ENCODE measurements at places on chromosomes 16 and 17.

DNA sequence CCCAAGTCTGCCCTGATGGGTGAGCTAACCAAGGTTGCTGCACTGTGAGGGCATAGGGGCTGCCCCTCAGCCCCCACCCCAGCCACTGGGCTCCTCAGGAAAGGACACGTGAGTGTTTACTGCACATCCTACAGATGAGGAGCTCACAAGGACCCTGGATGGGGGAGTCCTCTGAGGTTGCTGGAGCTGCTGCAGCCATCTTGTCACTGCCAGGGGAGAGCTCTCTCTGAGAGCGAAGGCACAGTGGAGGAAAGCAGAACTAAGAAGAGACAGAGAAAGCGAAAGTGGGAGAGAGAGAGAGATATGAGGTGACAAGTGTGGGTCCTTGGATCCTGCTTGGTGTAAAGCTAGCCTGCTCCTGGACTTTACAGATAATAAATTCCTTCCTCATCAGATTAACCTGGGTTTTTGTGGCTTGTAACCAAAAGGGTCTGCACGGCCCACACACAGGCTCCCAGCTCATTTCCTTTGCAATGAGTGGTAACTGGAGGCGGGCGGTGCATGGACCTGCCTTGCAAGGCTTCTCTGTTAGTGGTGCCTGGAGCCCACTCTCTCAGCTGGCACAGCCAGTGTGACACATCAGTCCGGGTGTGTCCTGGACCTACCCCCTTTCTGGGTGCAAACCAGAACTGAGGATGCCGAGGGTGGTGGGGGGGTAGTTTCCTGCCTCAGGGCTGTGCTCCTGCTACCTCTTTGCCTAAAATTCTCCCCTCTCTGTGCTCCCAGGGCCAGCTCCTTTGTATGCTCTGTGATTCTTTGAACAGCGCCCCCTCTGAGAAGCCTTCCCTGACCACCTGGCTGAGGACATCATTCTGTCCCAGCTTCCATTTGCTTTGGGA lies 14.2 kb downstream of the SNX20 start:
- DNase-seq: no peak

DNA sequence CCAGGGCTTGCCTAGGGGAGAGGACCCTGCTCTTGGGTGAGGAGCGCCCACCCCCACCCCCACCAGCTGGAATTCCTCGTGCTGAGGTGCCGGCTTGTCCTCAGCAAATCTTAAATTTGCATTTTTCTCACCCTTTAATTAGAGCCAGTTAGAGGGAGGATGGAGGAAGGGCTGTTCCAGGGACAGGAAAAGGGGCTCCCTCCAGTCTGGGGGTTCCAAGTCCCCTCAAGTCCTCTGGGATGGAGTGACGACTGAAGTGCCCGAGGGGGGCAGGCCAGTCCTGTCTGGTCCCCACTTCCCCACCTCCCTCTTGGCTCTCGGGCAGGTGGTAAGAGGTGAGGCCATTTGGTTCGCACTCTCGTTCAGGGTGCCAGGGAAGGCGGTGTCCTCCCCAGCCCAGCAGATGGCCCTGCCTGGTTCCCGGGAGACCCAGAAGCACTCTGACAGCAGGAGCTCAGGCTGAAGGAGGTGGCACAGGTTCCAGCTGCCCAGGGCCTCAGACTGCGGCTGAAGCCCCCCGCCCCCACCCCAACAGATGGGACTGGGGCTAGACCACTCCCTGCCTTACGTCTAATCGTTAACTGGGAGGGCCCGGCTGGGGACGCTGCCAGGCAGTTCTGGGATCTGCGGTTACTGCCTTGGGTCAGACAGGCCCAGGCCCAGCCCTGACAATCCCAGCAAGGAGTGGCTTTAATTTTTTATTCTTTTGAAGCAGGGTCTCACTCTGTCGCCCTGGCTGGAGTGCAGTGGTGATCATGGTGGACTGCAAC lies 2.2 kb downstream of the RAB26 start:
- no peak for DNase-seq

- no peak for DNase-seq
These were observed 11.2 kb downstream of the CDRT15 start for GRCh38 chr17:14225254-14225980.

DNA sequence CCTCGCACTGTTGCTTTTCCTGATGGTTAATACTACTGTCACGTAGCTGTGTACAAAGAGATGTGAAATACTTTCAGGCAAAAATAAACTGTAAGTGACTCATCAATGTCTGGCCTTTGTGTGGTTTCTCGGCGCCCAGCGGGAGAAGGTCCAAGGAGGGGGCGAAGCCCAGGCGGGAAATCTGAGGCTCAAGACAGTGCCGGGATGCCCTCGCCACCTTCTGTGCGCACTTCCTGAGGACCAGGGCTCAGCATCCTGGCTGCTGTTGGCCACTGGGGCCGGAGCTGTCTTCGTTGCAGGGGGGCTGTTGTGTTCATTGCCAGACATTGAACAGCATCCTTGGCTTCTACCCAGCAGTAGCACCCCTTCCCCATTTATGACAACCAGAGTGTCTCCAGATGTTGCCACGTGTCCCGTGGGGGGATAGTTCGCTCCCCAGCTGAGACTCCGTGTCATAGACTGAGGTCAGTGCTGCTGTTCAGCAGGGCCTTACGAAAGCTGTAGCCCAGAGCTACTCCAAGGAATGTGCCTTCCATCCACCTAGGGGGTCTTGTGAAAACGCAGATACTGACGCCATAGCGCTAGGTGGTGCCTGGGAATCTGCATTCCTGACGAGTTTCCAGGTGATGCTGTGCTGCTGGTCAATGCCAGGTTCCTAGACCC lies 67.3 kb upstream of the PLCG2 start:
- DNase-seq: no peak

DNA sequence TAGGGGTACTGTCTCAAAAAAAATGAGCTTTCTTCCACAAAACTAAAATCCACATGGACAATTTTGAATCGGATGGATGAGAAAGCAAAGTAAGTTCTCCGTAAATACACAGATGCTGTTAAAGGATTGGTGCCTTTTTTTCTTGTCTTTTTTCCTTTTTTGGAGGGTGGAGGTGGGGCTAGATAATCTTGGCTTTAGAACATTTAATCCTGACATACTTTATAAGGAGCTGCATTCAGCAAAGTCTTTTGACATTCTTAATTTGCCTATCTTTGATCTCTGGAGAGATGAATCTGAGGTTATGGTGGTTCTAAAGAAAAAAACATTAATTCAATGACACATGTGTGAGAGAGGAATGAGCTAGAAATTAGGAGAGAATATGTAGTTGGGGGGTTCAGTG lies 312.3 kb upstream of the KCNJ16 start:
- DNase-seq: no peak

DNA sequence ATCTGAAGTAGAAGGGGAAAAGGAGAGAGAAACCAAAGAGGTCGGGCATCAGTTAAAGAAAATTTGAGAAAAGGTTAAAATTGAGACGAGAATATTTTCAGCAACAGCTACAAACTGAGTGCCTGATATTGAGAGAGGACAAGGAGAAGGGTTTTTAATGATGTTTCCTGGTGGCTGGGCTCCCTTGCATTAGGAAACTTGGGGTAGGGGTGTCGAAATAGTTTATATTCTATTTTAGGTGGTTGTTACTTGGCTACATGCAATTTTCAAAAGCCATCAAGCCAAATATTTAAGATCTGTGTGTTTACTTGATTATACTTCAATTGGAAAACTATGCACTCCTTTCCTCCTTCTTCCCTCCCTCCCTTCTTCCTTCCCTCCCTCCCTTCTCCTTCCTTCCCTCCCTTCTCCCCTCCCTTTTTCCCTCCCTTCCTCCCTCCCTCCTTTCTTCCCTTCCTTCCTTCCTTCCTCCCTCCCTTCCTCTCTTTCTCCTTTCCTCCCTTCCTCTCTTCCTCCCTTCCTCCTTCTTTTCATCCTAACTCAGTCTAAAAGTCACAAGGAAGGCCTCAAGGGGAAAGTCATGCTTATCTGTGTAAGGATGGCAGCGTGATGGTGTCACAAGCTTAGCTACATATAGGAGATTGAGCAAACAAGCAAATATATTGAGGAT lies 1.8 kb upstream of the APOH start:
- DNase-seq: no peak

DNA sequence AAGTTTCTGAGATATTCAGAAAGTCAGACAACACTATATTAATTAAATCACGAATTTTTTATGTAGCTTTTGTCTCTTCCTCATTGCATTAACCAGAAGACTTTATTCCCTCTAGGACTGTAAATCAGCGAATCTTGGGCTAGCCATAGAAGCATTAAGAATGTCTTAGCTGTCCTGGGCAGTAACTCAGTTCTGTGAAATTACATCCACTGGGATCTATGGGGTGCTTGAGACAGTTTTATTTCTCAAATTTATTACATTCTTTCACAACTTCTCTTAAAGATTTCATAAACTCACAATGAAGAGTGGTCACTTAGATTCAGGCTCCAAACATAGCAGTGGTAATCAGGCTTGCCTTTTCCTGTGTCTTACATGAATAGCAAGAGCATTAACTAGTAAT lies 1153.4 kb downstream of the CDH8 start:
- no peak for DNase-seq

- no peak for DNase-seq
These were observed 36.1 kb downstream of the NOG start for GRCh38 chr17:56629531-56630075.

DNA sequence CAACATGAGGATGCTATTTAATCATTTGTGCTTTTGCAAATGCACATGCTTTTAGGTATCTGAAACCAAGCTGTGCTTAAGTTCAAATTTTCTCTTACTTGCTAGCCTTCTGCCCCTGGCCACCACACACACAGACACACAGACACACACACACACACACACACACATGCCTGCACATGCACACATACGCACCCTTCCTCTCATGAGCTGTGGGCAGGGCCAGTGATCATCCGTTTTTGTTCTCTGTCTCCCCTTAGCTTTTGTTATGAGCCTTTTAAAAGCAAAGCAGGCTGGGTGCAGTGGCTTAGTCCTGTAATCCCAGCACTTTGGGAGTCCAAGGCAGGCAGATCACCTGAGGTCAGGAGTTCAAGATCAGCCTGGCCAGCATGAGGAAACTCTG lies 34.2 kb downstream of the CD300LF start:
- no peak for DNase-seq

GRCh38 chr16:5333991-5334390 lies 236.4 kb upstream of the EEF2KMT start:
- no peak for DNase-seq

DNA sequence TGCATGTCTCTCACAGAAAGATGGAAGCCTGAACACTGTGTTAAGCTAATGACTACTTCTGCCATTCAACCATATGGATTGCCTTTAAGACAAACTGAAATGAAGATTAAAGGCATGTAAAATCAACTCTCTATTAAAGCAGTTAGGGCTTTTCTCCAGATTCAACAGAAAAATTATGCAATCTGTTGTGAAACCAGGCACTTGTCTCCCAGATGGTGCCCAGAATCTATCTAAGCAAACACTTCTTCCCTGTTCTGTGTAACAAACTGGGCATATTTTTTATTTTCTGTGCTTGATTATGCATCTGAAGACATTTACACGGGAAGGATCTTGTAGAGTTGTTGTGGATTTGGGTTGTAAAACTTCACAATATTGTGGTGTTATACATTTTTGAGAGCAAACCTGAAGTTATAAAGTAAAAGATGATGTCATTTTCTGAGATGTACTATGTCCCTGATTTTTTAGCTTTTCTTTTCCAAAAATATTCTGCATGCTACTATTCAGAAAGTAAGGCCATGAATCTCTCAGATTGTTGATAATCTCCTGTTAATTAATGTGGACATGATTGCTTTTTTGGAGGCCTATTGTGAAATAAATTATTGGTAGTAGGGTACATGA lies 1550.3 kb downstream of the CDH8 start:
- no peak for DNase-seq

DNA sequence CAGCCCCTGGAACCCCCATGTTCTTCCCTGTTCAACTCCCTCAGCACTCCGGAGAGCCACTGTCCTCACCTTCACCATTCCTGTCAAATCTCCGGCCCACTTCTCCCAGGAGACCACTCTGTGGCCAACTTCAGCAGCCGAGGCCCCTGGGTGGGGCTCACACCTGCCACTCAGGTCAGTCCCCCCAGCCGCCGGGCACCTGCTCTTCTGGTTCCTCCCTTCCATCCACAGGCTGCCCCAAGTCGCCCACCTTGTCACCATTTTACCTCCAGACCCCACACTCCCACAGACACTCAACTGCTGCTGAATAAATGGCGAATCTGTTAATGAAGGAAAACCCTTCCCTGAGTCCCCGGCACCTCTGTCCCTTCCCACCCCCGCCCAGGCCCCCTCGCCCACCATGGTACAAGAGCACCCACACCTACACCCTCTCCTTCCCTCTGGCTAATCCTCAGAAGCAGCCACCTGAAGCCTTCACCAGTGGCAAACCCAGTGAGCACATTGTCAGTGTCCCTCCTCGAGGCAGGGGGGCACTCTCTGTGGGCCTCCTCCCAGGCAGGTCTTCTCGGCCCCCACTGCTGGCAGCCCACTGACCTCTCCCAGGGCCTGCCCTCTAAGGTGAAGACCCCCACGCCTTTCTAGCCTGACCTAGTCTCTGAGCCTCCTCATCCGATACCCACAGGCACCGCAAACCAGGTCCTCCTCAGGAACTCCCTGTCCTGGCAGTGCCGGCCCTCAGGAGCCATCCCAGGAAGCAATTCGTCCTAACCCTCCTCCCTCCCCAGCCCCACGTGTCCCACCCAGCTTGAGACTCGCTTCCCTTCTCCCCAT lies 8.2 kb downstream of the CANT1 start:
- no peak for DNase-seq

DNA sequence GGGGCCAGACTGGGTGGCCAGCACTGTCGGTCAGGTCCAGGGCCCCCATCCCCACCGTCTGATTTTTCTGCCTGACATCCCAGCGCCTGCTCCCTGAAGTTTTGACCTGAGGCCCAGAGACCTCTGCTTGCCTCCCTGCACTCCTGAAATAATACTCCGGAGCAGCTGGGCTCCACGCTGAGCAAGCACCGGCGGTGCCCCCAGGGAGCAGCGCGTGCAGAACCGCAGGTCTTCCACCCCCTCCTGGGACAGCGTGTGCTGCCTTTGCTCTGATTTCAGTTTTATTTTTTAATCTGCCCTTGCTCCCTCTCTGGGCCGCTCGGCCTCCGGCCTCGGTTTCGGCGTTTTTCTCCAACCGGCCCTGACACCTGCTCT lies 132.4 kb upstream of the GSE1 start:
- no peak for DNase-seq

- DNase-seq: no peak
These were observed 818 bp upstream of the CBX8 start for GRCh38 chr17:79797492-79798298.

- no peak for DNase-seq
These were observed 61.4 kb downstream of the VAT1L start for GRCh38 chr16:77849646-77850258.

- DNase-seq: peak; percentile 98
These were observed at the start of the genes RETREG3 and TUBG1 for GRCh38 chr17:42609182-42609813. TSS of gene RETREG3 (minus strand) at chr17:42609374. CDS start at chr17:42609324, 50 bp downstream. TSS of gene TUBG1 (plus strand) at chr17:42609683. CDS start at chr17:42609738, 55 bp downstream.

- no peak for DNase-seq
These were observed 23.6 kb downstream of the C16orf87 start for GRCh38 chr16:46807336-46807735.

GRCh38 chr17:40552806-40553693 lies 12.2 kb downstream of the CCR7 start:
- no peak for DNase-seq

Measured in stimulated activated CD4-positive, alpha-beta T cell treated with anti-CD3 and anti-CD28 coated beads, Interleukin-15, amount 100 ng/mL, for 1 hour (primary cell).